Stimulated activated naive CD4-positive, alpha-beta T cell treated with Interleukin-2 at 50 U/mL for 16 hours (primary cell): ENCODE measurements at places on chromosomes 1 and 21.
A peak's percentile ranks its signal among the peaks of the same experiment; 100 is the strongest.

- DNase-seq: no peak
Measured at GRCh38 chr1:218392780-218393179, 47.6 kb downstream of the TGFB2 start.

DNA sequence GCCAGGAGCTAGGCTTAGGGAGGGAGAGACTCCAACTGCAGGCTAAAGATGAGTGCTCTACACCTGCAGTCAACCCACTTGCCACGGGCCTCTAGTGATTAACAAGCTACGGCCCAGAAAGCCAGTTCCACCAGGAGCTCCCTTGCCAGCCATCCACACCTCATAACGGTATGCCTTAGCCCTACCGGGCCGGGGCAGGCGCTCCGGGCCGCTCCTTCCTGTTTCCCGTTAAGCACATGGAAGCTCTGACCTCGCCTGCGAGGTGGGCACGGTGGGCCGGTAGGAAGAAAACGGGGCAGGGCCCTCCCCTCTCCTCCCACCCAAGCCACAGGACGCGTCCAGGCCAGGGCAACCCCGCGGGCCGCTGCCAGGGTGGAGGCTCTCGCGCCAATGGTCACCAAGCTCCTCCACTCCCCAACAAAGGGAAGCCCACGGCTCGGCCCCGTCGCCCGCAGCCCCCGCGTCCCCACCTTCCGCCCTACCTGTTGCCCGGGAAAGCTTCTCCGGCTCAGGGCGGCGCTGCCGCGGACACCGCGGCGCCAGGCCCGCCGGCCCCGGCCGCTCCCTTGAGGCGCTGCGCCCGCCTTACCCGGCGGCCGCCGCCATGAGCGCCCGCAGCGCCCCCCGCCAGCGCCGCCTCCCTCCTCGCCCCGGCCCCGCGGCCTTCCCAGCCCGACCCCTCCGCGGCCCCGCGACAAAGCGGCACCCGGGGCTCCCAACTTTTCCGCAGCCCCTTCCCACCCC is 627 bp downstream of the CERS2 start:
- DNase-seq: peak; percentile 24

DNA sequence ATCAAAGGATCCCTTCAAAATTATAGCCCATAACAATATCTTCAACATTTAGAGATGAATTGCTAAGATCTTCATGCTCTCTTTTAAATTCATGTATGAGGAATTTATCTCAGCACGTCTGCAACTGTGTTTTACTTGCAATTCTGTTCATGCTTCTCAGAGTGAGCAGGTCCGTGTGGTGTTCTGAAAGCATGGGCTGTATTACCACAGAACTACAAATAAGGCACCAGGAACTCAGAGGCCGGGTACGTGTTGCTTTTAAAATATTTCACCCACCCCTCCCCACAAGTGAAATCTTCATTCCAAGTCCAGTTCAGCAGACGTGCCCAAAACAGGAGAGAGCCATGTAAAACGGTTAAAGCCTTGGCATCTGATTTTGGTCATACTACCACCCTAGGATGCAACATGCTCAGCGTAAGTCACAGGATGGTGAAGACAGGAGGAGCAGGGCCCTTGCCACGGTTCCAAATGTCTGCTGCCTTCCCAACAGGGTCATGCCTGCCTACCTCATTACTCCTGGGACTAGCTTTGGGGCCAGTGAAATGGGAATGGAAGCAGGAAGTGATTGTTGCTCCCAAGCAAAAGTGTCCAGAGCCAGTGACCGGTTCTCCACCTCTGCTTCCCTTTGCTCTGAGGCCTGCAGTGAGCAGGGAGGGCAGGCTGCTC is 133.7 kb downstream of the PTPN14 start:
- no peak for DNase-seq

GRCh38 chr1:116857092-116857491 is 52.6 kb upstream of the PTGFRN start:
- DNase-seq: no peak
